Mesenteric fat pad (tissue), 1 donor: ENCODE measurements at places on chromosomes 16 and 17. TPM values are rescaled to one million over a fixed set of nuclear protein-coding genes. Genes with fewer than 3 reads are reported as not detected.

The ZNF764 gene
- total RNA-seq, result 5.9 TPM

The FADS6 gene
- not detected for total RNA-seq

The PRR29 gene
- total RNA-seq, result 0.90 TPM

The SOST gene
- not detected for total RNA-seq

The FOXF1 gene
- 4.2 TPM for total RNA-seq

The APOBR gene
- 4.1 TPM for total RNA-seq

The PDILT gene
- total RNA-seq, result not detected

The NDRG4 gene
- total RNA-seq, result 2.8 TPM

The LITAFD gene
- not detected for total RNA-seq

The KIFC3 gene
- 62.3 TPM for total RNA-seq

The RASD1 gene
- total RNA-seq, result 254 TPM

The TBKBP1 gene
- 21.7 TPM for total RNA-seq

The RETREG3 gene
- 63.9 TPM for total RNA-seq
